Stimulated activated CD8-positive, alpha-beta memory T cell treated with anti-CD3 and anti-CD28 coated beads, Interleukin-2, amount 100 ng/mL, for 1 hour (primary cell): ENCODE measurements at places on chromosomes 11 and 22.

GRCh38 chr11:76241243-76242000 lies 35.1 kb upstream of the WNT11 start:
- DNase-seq, result no peak

- DNase-seq, result no peak
Measured at GRCh38 chr11:61586792-61587430, 6.0 kb upstream of the SYT7 start.

- DNase-seq, result no peak
Measured at GRCh38 chr22:24952837-24953383, 394 bp downstream of the KIAA1671 start.

DNA sequence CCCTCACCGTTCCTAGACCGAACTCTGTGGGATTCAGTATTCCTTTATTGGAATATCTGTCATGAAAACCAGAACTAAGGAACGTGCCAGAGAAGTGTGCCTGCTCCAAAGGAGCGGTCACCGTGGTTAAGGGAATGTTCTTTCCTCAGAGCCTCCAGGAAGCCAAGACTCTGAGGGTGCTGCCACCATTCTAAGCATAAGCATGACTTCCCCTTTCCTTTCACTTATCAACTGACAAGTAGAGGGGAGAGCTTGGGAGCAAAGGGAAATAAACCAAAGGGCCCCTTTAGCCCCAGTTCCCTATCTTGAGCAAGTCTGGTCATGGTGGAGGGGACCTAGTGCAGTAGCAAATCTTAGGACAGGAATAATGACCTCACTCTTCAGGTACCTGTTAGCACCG lies 26.8 kb downstream of the CTR9 start:
- no peak for DNase-seq

DNA sequence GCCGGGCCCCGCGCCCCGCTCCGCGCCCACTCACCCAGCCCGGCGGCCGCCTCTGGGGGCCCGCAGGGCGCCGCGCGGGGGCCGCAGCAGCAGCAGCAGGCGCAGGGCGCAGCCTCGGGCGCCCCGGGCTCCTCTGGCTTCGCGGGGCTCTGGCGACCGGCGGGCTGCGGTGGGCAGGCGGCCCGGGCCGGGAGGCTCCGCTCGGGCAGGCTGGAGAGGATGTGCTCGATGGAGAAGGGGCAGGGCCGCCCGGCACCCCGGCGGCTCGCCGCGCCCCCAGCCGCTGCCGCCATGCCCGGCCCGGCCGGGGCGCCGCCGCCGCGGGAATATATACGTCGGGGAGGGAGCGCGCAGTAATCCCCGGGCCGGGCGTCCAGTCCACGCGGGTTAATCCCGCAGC lies at the start of gene GSC2:
Gene GSC2, minus strand, starts transcription at position 302 of the 400 bp plus-strand sequence. Its CDS starts 9 bp downstream, at position 293.
- DNase-seq, result no peak

DNA sequence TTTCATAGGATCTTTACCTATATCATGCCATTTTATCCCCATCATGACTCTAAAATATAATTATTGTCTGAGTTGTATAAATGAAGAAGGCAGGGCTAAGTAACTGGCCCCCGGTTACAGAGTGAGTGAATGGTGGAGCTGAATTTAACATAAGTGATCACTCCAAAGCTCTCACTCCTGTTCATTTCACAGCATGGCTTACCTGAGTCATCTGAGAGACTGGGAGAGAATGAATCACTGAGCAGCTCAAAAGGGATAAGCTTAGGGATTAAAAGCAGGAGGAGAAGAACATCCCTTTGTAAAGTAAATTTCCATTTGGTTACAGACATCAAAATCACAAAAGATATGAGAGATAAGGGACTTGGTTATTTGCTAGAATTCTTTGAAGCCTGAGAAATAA lies 294.0 kb upstream of the CTSC start:
- no peak for DNase-seq

- DNase-seq, result no peak
Measured at GRCh38 chr11:127304634-127305033, 304.1 kb upstream of the KIRREL3 start.

DNA sequence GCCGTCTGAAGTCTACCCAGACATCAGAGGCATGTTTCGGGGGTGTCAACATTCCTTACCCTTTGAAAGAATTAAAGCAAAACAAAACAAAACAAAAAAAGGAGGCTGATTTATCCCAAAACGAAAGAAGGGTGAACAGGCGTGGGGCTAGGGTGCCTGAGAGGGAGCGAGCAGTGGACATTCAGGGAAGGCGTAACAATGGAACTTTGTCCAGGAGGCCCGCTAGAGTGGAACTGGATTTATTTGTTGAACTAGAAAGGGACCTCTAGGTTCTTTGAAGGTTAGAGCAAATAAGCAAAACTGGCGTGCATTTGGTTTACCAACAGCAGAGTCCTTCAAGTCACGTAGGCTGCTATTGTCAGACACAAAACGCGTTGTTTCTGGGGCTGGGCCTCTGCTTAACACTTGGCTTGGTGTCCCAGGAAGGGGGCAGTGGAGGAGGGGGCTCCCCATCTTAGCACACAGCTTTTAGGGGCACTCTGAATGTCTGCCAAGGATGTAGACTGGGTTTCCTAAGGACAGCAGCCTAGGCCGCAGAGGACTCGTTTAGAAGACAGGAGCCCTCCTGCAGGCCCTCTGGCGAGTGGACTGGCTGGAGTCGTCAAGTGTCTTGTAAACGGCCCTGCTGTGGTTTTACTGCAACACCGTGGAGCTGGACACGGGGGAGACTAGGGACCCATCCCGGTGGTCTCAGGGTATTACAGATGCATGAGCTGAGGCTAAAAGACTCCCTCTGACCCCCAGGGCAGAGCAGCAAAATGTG lies 203.7 kb upstream of the SORL1-AS1 start:
- no peak for DNase-seq

DNA sequence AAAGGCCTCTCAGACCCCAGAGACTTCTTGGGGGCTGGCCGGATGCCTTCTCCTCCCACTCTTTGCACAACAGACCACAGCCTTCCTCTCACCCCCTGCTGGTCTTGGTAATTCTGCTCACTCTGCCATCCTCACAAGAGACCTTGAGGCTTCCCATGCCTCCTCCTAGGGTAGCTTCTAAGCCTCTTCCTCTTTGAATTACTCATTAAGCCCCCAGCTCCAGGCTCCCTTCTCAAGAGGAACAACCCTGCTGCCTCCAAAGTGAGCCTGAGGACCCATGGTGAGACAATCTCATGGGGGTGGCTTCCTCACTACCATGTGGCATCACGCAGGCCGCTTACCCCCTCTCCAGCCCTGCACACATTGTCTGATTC lies 184.6 kb upstream of the SYT13 start:
- DNase-seq, result no peak

GRCh38 chr11:36569095-36569494 lies 1.3 kb downstream of the RAG1 start:
- DNase-seq, result no peak

- no peak for DNase-seq
Measured at GRCh38 chr11:74710281-74710938, 20.8 kb downstream of the CHRDL2 start.

DNA sequence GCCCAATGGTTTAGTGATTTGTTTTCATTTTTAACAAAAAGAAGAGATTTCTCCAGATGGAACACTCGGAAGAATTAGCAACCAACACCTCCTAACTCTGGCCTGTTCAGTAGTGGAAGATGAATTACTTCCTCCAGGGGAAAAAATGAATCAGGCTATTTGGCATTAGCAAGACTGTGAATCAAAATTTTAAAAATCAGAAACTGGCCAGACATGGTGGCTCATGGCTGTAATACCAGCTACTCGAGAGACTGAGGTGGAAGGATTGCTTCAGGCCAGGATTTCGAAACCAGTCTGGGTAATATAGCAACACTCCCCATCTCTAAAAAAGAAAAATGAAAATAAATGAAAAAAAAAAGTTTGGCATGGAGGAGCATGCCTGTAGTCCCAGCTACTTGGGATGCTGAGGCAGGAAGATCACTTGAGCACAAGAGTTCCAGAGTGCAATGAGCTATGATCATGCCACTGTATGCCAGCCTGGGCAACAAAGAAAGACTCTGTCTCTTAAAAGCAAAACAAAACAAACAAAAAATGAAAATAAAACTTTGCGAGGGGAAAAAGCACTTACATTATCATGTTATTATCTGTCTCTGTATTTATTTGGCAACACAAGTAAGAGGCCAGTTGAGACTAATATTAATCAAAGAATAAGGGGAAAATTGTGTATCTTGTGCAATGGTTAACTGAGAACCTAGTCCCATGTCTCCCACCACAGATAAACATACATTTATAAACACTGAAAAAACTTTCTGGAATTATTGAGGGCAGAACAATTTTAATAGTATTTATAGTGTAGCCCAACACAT lies 796.3 kb upstream of the ANO3 start:
- no peak for DNase-seq

- no peak for DNase-seq
Measured at GRCh38 chr11:27310707-27311106, 52.3 kb downstream of the CCDC34 start.

- DNase-seq, result no peak
Measured at GRCh38 chr22:39351689-39352214, 2.0 kb downstream of the SYNGR1 start.

- no peak for DNase-seq
Measured at GRCh38 chr11:124791626-124792341, 8.4 kb downstream of the MSANTD2 start.

GRCh38 chr11:9530020-9530621 lies 43.3 kb upstream of the WEE1 start:
- DNase-seq, result no peak

DNA sequence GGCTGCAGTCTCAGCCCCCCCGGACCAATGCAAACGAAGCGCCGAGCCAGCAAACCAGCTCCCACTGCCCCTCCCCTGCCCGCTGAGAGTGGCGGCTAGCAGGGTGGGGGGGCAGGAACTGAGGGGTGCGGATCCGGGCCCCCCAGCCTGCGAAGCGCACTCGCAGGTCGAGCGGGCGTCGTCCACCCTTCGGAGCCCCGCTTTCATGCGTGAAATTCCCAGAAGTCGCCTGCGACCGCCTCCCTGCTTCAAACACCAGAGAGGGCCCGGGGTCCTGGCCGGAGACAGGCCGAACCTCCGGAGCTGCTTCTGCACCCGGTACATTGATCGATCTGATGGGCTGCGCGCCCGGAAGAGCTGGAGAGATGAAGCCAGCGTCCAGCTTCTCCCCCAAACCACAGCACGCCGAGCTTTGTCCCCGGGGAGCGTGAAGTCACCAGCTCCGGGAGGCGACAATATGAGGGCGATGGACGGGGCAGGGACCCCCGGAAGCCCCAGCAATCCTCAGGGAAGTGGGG lies 646 bp upstream of the PATZ1 start:
- DNase-seq, result no peak

- no peak for DNase-seq
Measured at GRCh38 chr11:111589886-111590499, 12.3 kb upstream of the SIK2 start.

DNA sequence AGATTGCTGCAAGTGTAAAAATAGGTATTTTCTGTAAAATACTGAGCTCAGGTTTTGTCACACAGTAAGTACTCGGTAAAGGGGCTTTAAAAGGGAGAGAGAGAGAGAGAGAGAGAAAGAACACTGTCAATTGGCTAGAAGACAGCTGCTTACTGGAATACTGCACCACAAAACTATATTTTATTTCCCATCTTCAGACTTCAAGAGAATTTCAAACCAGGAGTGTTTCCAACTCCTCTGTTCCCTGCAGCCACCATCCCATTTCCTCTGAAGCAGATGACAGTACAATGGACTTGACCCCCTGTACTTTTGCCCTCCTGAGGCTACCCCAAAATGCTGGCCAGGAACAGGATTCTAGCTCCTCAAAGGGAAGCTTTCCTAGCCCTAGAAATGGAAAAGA lies 89.7 kb downstream of the RELT start:
- no peak for DNase-seq

DNA sequence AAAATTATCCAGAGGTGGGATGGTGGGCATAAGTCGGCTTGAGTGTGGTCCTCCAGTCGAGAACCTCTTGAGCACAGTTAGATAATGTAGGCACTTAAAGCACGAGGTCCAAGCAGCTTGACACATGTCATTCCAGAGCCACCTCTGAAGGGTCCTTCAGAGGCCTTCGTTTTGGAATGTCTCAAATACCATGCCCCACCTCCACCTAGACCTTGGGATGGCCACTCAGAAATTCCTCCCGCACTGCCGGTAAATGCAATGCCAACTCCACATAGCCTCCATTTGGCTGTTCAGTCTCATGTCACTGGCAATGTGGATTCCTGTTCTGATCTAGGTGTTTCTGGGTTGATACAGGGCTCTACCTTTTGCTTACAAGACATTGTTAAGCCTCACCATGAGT lies 43.9 kb downstream of the BDNF start:
- no peak for DNase-seq

DNA sequence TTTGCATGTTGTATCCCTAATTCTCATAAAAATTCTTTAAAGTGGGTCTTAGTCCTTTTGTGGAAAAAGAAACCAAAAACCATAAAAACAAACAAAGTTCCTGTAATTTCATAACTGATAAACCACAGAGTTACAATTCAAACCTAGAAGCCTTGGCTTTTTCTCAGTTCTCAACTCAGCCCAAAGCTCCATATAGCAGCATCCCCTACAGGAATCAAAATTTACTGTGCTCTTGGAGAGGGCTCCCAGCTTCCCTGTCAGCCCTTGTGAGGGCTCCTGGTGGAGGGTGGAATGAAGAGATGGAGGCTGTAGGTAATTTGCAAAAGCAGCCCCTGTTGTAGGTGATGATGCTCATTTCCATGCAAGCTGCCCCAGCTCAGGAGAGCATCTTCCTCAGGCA lies 506.1 kb upstream of the KIRREL3 start:
- no peak for DNase-seq

GRCh38 chr22:42611051-42611450 lies 3.6 kb downstream of the POLDIP3 start:
- no peak for DNase-seq

DNA sequence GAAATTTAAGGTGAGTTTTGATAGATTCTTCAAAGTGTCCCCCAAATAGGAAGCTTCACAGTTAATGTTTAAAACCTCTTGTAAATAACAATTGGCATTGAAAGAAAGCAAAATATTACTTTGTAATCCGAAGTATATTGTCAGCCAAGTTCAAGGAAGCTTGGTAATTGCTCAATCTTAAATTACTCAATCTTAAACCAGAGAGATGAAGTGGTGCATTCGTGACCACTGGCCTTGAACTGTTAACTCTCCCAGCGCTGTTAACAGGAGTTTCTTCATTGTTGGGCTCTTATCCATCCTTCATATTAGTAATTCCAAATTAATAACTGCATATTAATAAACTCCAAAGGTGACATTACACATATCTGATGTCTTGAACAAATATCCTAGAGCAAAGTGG lies 20.6 kb upstream of the FDX1 start:
- DNase-seq, result no peak

- DNase-seq, result no peak
Measured at GRCh38 chr22:33099593-33099992, 41.4 kb upstream of the SYN3 start.

GRCh38 chr11:133823614-133824013 lies 21.7 kb downstream of the SPATA19 start:
- no peak for DNase-seq

GRCh38 chr22:46079861-46080821 lies 70.2 kb upstream of the PPARA start:
- DNase-seq, result no peak

- no peak for DNase-seq
Measured at GRCh38 chr22:38167988-38168407, 13.6 kb downstream of the PLA2G6 start.
